Right lobe of liver (tissue), 6 donors: ENCODE measurements at places on chromosomes 3 and 15. TPM values are rescaled to one million over a fixed set of nuclear protein-coding genes. Genes with fewer than 3 reads are reported as not detected.

DNA sequence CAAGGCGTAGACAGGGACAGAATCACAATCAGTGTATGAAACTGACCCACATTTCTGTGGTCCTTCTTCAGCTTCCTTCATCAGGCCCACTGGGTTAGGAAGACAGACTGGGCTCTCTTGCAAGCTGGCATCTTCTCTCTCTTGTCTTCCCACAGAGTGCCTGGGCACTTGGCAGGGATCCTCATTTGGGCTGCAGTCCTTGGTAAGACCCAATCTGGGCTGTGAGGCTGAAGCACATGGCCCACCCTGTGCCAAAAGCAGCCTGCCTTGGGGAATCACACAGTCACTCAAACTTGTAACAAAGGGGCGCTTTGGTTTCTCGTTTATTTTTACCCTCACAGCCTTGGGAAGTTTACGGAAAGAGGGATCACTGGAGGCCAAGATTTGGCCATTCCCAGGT, 8.2 kb upstream of the EPHB3 start:
- no peaks in the 10 kb centered on the region for H3K4me1 ChIP-seq
- H3K27me3 ChIP-seq: no peaks in the 10 kb centered on the region
- H3K27ac ChIP-seq: no peak overlapping the region

The MCCC1 gene
- 47.4 TPM for total RNA-seq

The MANF gene
- 74.4 TPM for total RNA-seq

The MYEF2 gene
- 0.33 TPM for total RNA-seq

GRCh38 chr3:153628591-153628990, 466.6 kb downstream of the RAP2B start:
- H3K27ac ChIP-seq: no peak overlapping the region
- no peaks in the 10 kb centered on the region for H3K27me3 ChIP-seq
- no peak for DNase-seq
- no peaks in the 10 kb centered on the region for H3K4me1 ChIP-seq

The PLA2G4D gene
- total RNA-seq: not detected

The ZNF80 gene
- total RNA-seq: not detected

- no peaks in the 10 kb centered on the region for H3K27me3 ChIP-seq
- peak overlapping the region; percentile 99 for H3K27ac ChIP-seq
- H3K36me3 ChIP-seq: no peaks in the 10 kb centered on the region
- H3K4me3 ChIP-seq: peak overlapping the region; percentile 64
- DNase-seq: no peak
These were observed 927 bp downstream of the CHDH start for GRCh38 chr3:53845103-53845880.

DNA sequence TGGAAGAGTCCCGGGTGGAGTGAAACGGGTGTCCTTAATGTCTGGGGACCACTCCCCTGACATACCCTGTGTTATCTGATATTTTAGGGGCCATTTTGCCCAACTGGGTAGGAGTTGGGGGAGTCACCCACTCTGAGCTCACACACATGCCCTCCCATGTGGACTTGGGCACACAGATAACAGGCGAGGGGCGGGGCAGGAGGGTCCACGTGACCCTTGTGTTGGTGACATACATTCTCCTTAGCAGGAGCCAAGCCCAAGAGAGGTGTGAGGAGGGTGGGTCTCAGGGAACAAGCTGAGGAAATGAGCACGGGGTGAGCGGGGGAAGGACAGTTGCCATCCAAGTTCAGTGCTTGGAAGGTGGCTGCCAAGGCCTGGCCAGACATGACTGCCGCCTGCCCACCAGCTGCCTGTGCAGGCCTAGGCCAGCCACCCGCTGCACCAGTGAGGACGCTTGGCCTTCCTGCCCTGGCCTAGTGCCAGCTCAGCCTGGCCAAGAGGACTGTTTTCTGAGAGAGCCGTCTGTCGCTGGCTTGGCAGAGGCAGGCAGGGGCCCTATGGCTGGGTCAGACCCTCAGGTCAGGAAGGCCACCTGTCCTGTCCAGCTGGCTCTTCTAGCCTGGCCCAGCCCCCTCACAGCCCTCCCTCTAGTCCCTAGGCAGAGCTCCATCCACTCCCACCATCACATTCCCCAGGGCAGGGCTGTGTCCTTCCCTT, 31.3 kb upstream of the TMEM115 start:
- no peaks in the 10 kb centered on the region for H3K36me3 ChIP-seq
- H3K4me3 ChIP-seq: no peak overlapping the region
- no peak overlapping the region for H3K27ac ChIP-seq
- H3K27me3 ChIP-seq: no peaks in the 10 kb centered on the region
- peak; percentile 67 for DNase-seq

- no peak for DNase-seq
- peaks cover 11% of the 10 kb centered on the region for H3K4me1 ChIP-seq
- no peaks in the 10 kb centered on the region for H3K27me3 ChIP-seq
- no peak overlapping the region for H3K4me3 ChIP-seq
- H3K27ac ChIP-seq: peak overlapping the region; percentile 31
These were observed 51.5 kb downstream of the TGFBR2 start for GRCh38 chr3:30657914-30658313.

- no peak for DNase-seq
- H3K4me3 ChIP-seq: no peak overlapping the region
- H3K27ac ChIP-seq: no peak overlapping the region
- H3K27me3 ChIP-seq: no peaks in the 10 kb centered on the region
- no peaks in the 10 kb centered on the region for H3K4me1 ChIP-seq
- H3K36me3 ChIP-seq: no peaks in the 10 kb centered on the region
These were observed 108.5 kb downstream of the TBC1D2B start for GRCh38 chr15:77969055-77969454.

- H3K4me1 ChIP-seq: peaks cover 13% of the 10 kb centered on the region
- no peak overlapping the region for H3K27ac ChIP-seq
- DNase-seq: no peak
These were observed 5.1 kb downstream of the SEC13 start for GRCh38 chr3:10315771-10316344.

DNA sequence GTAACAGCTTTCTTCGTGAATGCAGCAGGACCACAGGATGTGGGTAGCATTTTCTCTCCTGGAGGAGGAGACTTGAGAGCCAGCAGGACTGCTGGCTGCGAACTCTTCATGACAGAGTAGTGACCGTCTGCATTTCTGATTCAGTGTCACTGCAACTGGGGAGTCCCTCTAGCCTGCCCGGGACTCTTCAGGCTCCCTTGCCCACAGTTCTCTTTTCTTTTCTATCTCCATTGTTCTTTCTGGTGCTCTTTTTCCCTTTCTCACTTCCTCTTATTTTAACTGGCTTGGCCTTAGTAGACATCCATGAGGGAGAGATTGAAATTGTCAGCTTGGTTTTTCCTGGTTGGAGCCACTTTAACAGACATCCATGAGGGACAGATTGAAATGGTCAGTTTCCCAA, 49.9 kb upstream of the P2RY1 start:
- no peaks in the 10 kb centered on the region for H3K4me1 ChIP-seq
- no peak overlapping the region for H3K4me3 ChIP-seq
- no peak for DNase-seq

DNA sequence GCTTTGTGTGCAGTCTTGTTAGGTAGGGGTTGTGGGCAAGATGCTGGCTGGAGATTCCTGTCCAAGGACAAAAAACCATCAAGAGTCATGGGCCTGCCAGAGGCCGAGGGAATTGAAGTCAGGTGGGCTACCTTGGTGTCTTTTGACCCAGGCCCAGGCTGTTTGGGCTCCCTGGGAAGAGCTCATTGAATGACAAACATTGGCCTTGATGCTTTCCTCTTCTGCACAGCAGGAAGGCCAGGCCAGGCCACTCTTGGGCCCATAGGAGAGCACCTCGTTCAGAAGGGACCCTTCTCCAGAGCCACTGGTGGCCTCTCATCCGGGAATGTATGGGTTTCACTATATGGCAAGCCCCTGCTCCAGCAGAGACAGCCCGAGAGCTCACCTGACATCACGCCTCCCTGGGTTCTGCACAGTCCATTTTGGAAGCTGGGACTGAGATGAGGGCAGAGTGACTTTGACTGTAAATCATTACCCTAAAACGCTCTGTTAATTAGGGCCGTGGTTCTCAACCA, 169.1 kb downstream of the NSMCE3 start:
- no peaks in the 10 kb centered on the region for H3K36me3 ChIP-seq
- H3K4me3 ChIP-seq: no peak overlapping the region
- no peaks in the 10 kb centered on the region for H3K27me3 ChIP-seq
- H3K4me1 ChIP-seq: no peaks in the 10 kb centered on the region
- peak; percentile 20 for DNase-seq

The C2CD4A gene
- 6.3 TPM for total RNA-seq

GRCh38 chr15:67501177-67501835, 19.6 kb upstream of the C15orf61 start:
- no peaks in the 10 kb centered on the region for H3K27me3 ChIP-seq
- H3K27ac ChIP-seq: no peak overlapping the region
- no peak overlapping the region for H3K4me3 ChIP-seq
- H3K4me1 ChIP-seq: no peaks in the 10 kb centered on the region
- DNase-seq: no peak

GRCh38 chr15:29636140-29636539, 186.1 kb downstream of the TJP1 start:
- DNase-seq: no peak
- H3K4me1 ChIP-seq: no peaks in the 10 kb centered on the region
- H3K36me3 ChIP-seq: no peaks in the 10 kb centered on the region
- H3K27me3 ChIP-seq: no peaks in the 10 kb centered on the region
- H3K27ac ChIP-seq: no peak overlapping the region

DNA sequence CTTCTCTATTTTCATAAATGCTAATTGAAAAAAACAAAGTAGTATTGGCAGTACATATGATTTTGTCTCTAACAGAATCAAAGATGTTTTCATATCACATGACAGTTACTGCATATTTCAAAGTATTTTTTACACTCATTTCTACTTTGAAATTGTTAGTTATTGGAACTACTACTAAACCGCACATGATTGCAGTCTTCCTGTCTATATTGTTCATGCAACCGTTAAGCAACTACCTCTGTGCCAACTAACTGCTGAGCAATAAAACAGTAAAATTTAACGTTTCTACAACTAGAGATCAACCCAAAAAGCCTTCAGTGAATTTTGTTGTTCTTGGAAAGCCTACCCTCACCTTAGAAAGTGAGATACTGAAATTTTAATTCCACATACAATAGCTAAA, 64.2 kb downstream of the DMXL2 start:
- no peak for DNase-seq
- H3K27me3 ChIP-seq: no peaks in the 10 kb centered on the region
- H3K4me1 ChIP-seq: no peaks in the 10 kb centered on the region
- no peak overlapping the region for H3K27ac ChIP-seq
- no peak overlapping the region for H3K4me3 ChIP-seq
- no peaks in the 10 kb centered on the region for H3K36me3 ChIP-seq

DNA sequence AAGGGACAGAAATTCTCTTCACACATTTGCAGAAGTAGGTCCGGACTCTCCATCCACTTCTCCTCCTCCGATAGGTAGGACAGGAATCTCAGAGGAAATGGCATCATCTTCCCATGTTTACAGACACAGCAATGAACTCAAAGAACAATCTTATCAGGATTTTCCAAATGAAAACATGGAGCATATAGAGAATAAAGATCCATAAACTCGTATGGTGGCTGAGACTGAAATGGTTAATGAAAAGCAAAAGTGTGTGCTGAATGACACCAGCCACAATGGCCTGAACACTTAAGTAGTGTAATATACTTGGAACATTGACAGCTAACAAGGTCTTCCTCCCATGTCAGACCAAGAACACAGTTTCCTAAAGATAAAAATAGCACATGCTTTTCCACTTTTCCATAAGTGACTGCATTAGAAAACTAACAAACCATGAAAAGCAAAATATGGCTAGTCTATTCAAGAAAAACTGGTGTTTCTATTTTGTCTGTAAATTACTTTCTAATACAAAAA, 5.8 kb downstream of the CCRL2 start:
- H3K4me1 ChIP-seq: no peaks in the 10 kb centered on the region
- H3K4me3 ChIP-seq: no peak overlapping the region
- H3K27me3 ChIP-seq: no peaks in the 10 kb centered on the region
- H3K27ac ChIP-seq: no peak overlapping the region

The FAM162A gene
- 55.4 TPM for total RNA-seq

The ALG1L2 gene
- not detected for total RNA-seq

- H3K4me3 ChIP-seq: no peak overlapping the region
- no peaks in the 10 kb centered on the region for H3K4me1 ChIP-seq
- H3K27me3 ChIP-seq: no peaks in the 10 kb centered on the region
- H3K36me3 ChIP-seq: no peaks in the 10 kb centered on the region
- H3K27ac ChIP-seq: no peak overlapping the region
These were observed 209.0 kb downstream of the GAP43 start for GRCh38 chr3:115832265-115832664.

The PLSCR2 gene
- not detected for total RNA-seq

GRCh38 chr3:72214066-72214951, 429.4 kb upstream of the PROK2 start:
- DNase-seq: no peak
- H3K4me3 ChIP-seq: no peak overlapping the region
- H3K27me3 ChIP-seq: no peaks in the 10 kb centered on the region
- no peaks in the 10 kb centered on the region for H3K36me3 ChIP-seq
- no peak overlapping the region for H3K27ac ChIP-seq

- H3K4me3 ChIP-seq: no peak overlapping the region
- DNase-seq: no peak
- H3K4me1 ChIP-seq: no peaks in the 10 kb centered on the region
- no peaks in the 10 kb centered on the region for H3K36me3 ChIP-seq
- H3K27ac ChIP-seq: no peak overlapping the region
These were observed 41.8 kb upstream of the MUC13 start for GRCh38 chr3:124976383-124976782.

DNA sequence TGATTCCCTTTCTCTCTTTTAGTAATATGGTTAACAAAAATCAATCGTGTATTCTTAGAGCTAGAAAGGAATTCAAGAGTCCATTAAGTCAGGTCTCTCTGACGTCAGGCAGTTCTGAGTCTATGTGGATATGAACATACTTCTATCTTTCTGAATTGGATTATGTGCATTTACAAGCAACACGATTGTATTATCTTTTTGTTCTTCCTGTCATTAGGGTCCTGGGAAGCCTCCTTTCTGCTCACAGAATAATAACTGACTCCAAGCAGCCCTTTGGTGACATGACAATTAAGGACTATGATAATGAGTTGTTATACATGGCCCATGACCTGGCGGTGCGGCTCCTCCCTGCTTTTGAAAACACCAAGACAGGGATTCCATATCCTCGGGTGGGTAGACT, 14.0 kb downstream of the EDEM1 start:
- no peaks in the 10 kb centered on the region for H3K27me3 ChIP-seq
- H3K27ac ChIP-seq: no peak overlapping the region
- no peak for DNase-seq

DNA sequence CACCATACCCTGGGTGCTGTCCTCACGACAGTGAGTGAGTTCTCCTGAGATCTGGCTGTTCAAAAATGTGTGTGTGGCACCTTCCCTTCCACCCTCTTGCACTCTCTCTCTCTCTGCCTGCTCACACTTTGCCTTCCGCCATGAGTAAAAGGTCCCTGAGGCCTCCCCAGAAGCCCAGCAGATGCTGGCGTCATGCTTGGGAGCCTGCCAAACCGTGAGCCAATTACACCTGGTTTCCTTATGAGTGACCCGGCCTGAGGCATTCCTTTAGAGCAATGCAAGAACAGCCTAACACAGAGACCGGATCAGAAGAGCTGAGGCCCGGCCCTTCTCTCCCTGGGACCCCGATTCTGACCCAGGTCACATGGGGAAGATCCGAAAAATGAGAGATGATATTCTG, 15.4 kb downstream of the TMEM44 start:
- H3K4me1 ChIP-seq: no peaks in the 10 kb centered on the region
- no peaks in the 10 kb centered on the region for H3K36me3 ChIP-seq
- no peak for DNase-seq
- no peaks in the 10 kb centered on the region for H3K27me3 ChIP-seq

- H3K4me1 ChIP-seq: no peaks in the 10 kb centered on the region
- DNase-seq: no peak
- H3K27me3 ChIP-seq: no peaks in the 10 kb centered on the region
- H3K36me3 ChIP-seq: no peaks in the 10 kb centered on the region
These were observed 72.5 kb downstream of the SNTN start for GRCh38 chr3:63724987-63725386.
